ENCODE measurements at places on chromosomes 6 and 20.
A peak's percentile ranks its signal among the peaks of the same experiment; 100 is the strongest.

- no peak for DNase-seq
Observed at GRCh38 chr20:38433304-38433972, 1.7 kb downstream of the SNHG17 start.

DNA sequence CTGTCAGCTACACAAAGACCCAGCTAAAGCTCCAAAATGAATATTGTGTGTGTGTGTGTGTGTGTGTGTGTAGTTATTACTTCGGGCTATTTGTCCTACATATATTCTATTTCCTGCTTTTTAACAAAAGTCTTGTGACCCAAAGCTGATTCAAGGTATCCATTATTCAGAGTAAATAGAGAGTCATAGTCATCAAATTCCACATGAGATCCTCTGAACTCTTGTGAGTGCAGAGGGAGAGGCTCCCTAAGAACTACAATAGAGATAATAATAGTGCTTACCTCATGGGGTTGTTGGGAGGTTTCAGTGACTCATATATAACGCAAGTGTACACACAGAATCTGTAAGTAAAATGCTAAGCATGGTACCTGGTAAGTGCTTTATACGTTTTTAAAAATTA is 95.6 kb upstream of the SHLD1 start:
- no peak for DNase-seq

- peak; percentile 51 for DNase-seq
Observed at GRCh38 chr20:16828666-16829305, 80.6 kb downstream of the OTOR start.

GRCh38 chr6:163999475-164000125 is 585.1 kb downstream of the QKI start:
- no peak for DNase-seq

DNA sequence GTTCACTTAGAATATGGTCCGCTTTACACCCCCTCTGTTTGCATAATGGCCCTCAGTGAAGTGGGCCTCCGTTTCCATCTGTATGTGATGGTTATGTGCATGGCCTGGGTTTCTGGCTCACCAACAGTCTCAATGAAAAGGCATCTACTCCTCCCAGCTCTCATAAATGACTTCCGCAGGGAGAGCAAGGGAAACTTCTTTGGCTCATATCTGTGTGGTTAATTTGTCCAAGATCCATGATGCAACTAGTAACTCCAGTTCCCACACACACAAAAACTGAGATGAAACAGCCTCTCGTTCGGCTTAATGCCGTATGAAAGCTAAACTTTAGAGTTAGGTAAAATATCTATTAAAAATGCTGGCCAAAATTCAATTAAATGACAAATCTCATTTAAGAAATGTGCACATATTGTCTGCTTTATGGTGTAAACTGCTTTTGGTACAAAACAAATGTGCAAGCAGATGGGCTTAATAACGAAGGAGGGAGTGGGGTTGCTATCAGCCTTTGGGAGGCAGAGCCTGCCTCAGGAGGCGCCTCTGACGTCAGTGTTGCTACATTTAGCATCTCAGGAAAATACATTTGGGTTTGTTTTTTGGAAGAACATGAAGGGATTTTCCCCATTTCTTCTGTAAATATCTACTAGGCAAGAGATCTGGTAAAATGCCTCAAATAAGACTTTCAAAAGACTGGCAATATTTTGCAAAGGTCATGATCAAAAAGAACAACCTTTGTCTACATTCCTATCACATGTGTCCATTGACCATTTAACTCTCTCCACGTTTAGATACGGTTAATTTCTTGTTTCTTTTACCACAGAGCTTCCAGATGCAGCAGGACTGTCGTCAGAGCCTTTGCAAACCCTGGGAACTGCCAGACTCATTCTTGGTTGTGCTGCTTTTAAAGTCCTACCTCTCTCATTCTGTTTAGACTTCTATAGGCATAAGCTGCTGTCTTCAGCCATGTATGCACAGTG is 96.8 kb downstream of the ARMC2 start:
- DNase-seq, result peak; percentile 36

DNA sequence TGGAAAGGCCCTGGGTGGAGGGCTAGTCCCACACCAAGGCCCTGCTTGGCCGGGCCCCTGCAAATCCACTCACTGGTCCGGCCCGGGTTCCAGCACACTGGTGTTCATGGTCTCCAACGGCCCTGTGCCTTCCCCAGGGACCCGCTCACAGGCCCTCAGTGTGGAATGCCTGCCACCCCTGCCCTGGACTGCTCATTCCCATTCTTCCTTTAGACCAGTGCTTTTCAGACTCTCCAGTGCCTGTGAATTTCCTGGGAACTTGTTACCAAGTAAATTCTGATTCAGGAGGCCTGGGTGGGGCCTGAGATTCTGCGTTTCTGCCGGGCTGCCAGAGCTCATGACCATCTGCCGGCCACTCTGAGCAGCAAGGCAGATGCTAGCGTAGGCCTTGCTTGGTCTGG is 5.7 kb upstream of the PXDC1 start:
- DNase-seq, result peak; percentile 10

DNA sequence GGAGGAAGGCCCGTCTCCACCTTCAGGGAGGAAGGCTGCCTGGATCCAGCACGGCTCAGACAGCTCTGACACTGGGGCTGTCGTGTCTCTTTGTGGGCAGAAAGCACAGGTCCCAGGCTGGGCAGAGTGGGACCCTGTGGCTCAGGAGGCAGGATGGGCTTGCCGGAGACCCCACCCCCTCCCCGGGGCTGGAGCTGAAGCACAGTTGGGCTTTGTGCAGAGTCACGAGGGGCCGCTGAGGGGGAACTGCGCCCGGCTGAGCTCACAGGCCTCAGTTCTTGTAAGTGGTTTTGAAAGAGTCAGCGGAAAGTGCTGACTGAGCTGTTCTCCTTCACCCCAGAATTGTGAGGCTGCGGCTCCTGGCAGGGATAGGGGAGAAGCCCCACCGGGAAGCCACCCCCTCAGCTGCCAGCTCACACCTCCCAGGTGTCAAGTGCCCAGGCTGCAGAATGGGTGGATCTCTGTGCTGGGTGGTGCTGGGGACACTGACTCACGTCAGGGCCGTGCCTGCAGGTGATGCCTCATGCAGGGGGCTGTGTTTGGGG is 145.5 kb upstream of the RNF24 start:
- DNase-seq, result no peak

DNA sequence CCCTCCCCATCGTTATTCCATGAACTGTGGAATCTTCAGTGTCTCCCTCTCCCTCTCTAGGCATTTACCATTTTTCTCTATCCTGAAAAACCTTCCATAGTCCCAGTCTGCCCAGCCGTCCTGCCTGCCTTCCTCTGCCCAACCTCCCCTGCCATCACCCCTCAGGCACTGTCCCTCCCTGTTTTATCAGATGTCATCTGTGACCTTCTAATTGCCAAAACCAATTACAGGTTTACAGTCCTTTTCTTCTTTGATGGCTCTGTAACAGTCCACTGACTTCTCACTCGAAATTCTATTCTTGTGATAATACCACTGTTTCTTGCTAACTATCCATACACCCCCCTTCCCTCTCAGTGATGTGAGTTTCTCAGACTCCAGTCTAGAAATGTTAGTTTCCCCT is 2.3 kb upstream of the SLC23A2 start:
- DNase-seq, result no peak

DNA sequence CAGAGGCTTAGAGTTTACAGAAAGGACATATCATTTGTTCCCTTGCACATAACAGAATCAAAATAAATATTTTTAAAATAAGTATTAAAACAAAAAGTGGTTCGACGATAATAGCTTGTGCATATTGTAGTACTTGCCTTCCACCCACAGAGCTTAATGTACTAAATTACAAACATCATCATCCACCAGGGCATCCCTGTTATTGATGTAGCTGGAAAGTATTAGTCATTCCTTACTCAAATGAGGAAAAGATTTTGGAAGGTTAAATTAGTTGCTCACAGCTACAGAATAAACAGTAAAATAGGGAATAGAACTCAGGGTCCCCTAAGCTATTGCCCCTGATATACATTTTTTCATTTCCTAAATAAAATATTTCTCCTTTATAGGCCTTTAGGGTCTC is 150.3 kb downstream of the PTPRK start:
- no peak for DNase-seq

- DNase-seq, result no peak
Observed at GRCh38 chr20:46682063-46682821, 7.0 kb downstream of the TP53RK start.

DNA sequence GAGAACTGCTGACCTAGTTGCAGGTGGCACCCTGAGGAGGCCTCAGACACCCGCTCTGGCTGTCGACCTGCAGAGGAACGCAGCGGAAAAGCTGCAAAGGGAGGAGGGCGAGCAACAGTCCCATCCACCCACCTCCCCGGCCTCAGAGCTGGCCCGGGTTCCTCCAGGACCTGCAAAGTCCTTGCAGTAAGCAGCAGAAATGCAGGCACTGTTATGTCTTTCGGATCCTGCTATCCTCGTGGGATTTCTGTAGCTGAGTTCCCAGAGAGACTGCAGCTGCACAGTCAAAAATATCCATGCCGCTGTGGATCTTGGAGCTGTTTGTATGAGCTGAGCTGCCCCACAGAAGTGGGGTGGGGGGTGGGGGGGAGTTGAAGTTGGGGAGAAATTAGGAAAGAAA is 251.3 kb downstream of the ANKRD60 start:
- peak; percentile 37 for DNase-seq

DNA sequence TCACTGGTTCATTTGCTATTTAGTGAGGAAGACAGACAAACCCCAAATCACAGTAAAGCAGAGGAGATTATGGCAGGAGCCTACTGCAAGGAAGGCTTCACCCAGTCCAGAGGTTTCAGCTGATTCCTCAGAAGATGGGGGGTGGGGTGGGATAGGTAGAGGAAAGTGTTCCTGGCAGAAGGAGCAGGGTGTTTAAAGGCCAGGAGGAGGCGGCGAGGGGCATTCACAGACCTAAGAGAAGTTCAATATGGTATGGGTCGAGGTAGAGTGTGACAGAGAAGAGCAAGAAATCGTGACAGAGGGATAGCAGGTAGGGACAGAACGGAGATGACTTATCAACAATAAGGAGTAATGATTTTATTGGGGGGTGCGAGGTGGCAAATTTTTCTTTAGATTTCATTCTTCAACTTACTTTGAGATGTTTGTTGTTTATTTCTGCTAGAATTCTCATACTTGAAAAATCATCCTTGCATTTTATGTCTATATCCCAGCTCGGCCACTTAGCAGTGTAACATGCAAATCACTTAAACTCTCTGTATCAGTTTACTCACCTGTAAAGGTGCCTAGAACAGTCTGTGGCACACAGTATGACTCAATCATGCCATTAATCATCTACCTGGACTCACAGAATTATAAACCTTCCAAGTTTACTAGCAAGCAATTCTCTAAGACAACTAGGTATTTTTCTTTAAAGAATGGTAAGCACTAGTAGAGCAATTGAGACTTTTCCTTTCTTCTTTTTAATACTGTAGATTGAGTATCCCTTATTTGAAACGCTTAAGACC is 176.7 kb downstream of the REV3L start:
- DNase-seq, result no peak

DNA sequence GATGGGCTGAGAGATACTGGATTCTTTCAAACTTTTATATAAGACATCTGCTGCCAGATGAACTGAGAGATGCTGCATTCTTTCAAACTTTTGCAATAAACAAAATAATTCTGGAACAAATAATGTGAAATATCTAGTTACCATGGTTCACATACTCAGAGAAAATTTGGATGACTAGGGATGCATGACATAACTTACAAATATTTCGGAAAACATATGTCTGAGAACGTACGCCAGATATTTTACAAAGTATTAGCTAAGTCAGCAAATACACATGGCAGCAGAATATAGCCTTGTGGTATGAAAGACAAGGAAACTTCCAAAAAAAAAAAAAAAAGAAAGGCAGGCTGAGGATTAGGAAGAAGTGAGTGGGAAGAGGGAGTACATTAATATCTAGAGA is 113.3 kb upstream of the TRAF3IP2 start:
- no peak for DNase-seq

DNA sequence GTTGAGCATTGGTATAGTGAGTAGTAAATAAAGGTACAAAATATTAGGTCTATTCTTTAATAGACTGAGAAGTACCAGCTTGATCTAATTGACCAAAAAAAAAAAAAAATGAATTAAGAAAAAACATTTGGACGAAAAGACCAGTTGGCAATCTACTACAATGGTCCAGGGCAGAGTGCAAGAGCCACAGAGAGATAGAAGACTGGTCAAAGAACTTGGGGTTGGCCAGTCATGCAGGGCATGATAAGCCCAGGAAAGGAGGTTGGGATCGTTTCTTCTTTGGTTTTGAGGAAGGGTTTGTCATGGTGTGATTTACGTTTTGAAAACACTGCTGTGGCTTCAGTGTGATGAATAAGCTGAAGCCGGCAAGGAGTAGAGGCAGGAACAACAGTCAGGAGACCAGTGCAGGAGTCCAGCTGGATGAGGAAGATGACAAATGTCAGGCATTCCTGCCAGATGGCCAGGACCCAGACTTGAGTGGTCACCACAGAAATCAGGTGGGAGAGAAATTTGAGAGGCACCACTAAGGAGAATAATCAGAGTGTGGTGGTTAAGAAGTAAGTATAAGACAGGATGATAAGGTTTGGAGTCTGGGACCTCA is 14.0 kb downstream of the SMLR1 start:
- DNase-seq, result no peak

DNA sequence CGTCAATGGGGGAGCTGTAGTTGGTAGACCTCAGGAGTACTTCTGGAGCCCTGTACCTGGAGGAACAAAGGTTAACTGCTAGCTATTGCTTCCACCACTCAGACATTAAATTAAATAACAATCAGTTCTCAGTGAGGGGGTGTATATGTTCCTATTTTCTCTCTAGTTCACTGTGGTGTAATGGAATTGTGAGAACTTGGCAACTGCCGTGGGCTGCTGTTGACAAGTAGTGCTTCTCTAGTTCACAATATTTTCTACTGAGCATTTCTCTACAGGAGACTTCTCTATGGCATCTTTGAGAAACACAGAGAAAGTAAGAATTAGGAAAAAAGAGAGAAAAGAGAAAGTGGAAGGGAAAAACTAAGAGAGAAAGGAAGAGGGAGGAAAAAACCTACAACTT is 23.4 kb upstream of the GSTA4 start:
- DNase-seq, result no peak

GRCh38 chr6:3205913-3206312 is 21.5 kb downstream of the TUBB2B start:
- no peak for DNase-seq

DNA sequence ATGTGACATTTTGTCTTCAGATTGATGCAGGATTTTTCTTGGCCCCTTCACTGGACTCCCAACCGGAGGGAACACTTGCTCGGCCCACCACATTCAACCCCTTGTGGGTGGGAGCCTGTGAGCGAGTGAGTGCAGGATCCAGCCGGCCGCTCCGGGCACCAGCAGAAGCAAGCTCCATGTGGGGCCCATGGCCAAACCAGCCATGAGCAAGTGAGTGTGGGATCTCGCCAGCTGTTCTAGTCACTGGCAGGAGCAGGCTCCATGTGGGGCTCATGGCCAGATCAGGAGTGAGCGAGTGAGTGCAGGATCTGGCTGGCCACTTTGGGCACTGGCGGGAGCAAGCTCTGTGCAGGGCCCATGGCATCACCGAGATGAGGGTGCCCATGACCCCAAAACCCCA is 42.6 kb downstream of the OSTM1 start:
- DNase-seq, result no peak

- no peak for DNase-seq
Observed at GRCh38 chr6:2937627-2938003, 33.8 kb downstream of the SERPINB6 start.

Data from NCI-H2171 treated with DMSO at 0.1 percent for 48 hours (cell line).